Stimulated activated CD4-positive, alpha-beta T cell treated with anti-CD3 and anti-CD28 coated beads, Interleukin-2, amount 100 ng/mL, for 48 hours (primary cell): ENCODE measurements at places on chromosomes 5 and 9.

DNA sequence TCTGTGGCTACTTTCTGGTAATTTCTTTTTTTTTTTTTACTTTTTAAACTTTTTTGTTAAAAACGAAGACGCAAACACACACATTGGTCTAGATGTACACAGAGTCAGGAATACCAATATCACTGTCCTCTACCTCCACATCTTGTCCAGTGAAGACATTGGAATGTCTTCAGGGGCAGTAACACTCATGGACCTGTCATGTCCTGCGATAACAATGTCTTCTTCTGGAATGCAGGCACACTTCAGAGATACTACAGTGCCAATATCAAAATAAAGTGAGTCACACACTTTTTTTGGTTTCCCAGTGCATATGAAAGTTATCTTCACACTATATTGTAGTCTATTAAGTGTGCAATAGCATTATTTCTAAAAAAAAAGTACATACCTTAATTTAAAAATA lies 175.9 kb downstream of the ARRDC3 start:
- no peak for DNase-seq

- DNase-seq = no peak
Measured at GRCh38 chr9:124454791-124455443, 4.7 kb downstream of the ADGRD2 start.

DNA sequence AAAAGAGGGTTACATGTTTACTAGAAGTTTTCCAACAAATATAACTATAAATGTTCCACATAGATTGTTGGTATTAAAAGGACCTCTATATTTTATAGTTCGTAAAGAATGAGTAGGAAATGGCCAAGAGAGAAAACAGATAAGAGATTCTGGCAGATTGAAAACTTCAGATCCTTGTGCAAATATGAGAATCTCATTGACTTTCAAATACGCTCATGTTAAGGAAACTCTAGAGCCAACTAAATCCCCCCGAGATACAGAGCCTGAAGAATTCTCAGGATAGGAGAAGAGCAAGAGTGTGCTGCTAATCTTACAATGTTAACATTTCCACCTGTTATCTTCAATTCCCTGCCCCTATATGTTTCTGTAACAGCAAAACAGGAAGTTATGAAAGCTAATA lies 159.0 kb upstream of the OR13F1 start:
- DNase-seq = no peak

DNA sequence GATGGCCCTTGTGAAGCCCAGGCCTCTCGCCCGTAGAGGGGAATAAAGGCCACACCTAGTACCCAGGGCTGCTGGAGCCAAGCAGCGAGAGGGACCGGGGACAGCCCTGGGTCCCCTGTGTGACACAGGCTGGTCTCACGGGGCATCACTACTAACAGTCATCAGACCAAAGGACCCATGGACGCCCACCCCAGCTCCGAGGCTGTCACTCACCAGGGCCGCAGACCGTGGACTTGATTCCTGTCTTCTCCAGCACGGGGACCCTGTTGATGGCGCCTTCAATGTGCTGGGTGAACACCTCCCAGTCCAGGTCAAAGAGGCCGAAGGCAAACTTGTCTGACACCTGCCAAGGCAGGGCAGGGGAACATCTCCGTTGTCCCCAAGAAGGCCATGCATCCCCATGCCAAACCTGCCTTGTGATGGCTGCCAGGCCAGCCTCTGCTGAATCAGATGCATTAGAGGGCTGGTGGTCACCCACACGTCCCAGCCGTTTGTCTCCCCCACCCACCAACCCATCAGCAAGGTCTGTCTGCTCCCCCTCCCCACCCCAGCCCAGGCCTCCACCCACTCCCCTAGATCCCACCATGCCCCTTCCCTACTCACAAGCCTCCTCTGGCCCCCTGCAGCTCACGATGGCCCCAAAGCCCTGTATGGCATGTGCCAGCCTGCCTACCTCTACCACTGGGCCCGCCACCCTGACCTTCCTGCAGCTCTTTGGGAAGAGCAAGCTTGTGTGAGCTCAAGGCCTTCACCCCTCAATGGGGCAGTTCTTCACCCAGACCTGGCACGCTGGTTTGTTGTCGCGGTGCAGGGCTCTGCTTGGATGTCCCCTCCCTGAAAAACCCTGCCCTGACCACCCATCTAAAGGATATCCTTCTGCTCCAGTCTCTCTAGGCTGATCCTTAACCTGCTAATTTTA lies 20.8 kb downstream of the SARDH start:
- DNase-seq = no peak

DNA sequence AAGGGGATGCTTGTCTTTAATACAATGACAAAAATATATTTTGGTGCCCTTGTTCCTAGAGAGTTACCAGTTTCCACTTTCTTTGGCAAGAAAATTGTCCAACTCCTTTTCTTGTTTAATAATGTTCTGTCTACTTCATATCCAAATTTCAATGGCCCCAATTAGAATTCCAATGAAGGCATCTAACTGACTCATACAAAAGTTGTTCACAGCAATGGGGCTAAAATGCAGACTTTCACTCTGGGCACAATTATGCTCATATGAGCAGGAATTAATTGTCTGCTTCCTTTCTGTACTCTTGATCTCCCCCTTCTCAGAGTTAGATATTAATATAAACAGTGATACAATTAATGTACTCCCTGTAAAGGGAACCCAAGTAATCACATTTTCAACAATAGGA lies 42.1 kb upstream of the ZNF622 start:
- DNase-seq = no peak

- DNase-seq = no peak
Measured at GRCh38 chr5:59238126-59238902, 655.2 kb downstream of the PDE4D start.

GRCh38 chr9:131144201-131144600 lies 18.8 kb downstream of the NUP214 start:
- no peak for DNase-seq

DNA sequence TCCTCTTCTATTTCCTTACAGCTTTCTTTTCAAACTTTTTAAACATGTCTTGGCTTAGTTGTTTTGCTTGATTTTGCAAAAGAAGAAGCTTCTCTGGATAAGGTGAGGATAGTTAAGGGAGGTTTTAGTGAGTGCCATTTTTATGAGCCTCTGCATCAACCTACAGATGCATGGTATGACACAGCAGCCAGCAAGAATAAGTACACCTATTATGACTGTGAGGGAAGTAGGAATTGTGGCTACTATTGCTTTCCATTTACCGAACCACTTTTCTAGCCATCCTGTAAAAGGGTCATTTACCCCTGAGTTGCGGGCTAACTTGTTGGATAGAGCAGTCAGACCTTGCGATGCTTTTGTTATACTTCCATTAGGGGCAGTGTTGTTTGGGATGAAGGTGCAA lies 7.0 kb upstream of the TUT7 start:
- no peak for DNase-seq

DNA sequence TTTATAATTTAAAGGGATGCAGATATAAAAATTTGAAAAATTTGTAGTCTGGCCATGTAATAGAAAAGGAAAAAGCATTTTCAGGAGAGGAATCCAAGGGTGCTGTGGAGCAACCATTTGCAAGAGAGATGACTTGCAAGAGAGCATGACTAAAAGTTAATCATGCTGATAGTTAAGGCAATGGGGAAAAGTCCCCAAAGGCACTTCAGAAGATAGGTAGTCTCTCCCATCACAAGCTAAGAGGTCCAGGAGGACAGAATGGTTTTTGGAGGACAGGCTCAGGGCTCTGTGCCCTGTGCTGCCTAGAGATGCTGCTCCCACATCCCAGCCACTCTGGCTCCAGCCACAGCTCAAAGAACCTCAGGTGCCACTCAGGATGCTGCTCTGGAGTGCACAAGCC lies 38.8 kb downstream of the DNAJB5 start:
- DNase-seq = no peak

DNA sequence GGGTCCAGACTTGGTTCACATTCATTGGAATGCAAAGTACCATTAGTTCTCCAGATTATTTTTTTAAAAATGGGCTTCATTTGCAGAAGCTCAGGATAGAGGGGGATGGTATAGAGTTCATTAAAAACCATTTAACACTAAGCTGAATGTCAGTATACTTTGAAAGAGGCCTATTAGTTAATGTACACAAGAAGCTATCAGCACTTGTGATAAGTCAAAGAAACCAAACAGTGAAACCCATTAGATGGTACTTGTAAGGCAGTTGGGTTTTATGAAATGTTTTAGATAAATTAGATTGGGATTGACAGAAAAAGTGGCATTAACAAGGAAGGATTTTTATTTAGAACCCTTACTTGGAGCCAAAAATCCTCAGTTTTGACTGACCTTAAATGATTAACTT lies 229.2 kb upstream of the MPDZ start:
- DNase-seq = no peak

GRCh38 chr9:107999011-107999410 lies 509.4 kb upstream of the KLF4 start:
- no peak for DNase-seq

- DNase-seq = no peak
Measured at GRCh38 chr5:167489202-167489601, 802.2 kb upstream of the WWC1 start.

GRCh38 chr5:82165740-82166530 lies 112.2 kb downstream of the RPS23 start:
- DNase-seq = peak; percentile 1

DNA sequence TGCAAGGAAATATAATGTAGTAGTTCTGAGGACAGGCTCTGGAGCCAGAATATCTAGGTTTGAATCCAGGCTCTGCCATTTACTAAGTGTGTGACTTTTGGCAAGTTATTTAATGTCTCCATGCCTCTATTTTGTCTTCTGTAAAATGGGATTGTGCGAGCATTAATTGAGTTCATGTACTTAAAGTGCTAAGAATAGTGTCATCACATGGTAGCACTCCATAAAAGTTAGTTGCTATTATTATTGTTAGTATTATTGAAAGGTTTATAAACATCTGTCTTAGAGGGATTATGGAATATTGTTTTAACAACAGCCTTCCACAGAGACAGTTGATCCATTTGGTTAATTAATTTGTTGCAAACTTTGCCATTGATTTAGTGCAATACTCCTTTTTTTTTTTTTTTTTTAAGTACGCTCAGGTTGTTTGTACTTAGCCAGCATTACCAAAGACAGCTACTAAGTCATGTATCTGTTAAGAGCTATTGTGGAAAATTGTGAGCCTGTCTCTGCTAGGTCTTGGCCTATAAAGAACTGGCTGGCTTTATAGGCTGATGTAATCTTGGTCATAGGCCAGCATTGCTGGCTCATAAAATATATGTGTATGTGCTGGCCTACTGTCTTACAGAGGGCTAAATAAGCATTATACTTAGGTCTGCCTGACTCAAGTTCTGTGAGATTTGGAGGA lies 174.7 kb downstream of the WDR70 start:
- DNase-seq = no peak

- no peak for DNase-seq
Measured at GRCh38 chr5:18745988-18746615, 1111.8 kb downstream of the TAF11L14 start.

- no peak for DNase-seq
Measured at GRCh38 chr5:149838881-149839739, 105.5 kb downstream of the PDE6A start.

DNA sequence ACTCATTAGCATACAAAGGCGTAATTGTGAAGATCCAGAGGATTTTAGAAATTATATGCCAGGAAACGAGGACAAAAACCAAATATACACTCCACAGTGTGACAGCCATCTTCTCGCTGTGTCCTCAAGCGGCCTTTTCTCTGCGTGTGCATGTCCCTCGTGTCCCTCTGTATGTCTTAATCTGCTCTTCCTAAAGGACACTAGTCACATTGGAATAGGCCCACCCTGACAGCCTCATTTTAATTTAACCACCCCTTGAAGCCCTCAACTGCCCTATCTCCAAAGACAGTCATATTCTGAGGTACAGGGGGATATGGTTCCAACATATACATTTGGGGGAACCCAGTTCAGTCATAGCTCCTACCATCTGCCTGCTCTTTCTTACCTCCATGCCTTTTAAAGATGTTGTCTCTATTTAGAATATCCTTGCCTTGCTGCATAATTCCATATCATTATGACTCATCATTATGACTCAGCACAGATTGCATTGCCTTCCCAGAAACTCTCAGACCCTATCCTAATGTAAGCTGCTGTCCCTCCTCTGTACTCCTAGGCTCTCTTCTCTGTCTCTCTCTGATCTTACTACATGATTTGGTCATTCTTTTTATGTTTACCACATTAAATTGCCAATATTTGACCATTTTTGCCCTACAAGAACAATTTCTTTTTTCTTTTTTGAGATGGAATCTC lies 210.9 kb downstream of the AOPEP start:
- no peak for DNase-seq

DNA sequence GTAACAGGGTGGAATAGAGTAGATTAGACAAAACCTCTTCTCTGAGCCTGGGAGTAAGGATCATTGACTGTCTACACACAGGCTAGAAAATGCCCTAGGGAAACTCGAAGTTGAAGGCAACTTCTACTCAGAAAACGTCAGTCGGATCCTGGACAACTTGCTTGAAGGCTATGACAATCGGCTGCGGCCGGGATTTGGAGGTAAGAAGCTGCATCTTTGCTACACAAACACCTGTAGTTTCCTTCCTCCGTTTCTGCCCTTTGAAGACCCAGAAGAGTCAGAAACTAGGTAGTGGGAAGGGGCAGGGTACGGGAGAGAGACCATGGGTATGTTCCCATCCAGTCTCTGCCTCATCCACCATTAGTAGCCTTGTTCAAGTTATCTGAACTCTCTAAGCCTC lies 628 bp downstream of the GABRA6 start:
- no peak for DNase-seq

- DNase-seq = no peak
Measured at GRCh38 chr9:132717326-132717945, 47.2 kb downstream of the GTF3C4 start.

DNA sequence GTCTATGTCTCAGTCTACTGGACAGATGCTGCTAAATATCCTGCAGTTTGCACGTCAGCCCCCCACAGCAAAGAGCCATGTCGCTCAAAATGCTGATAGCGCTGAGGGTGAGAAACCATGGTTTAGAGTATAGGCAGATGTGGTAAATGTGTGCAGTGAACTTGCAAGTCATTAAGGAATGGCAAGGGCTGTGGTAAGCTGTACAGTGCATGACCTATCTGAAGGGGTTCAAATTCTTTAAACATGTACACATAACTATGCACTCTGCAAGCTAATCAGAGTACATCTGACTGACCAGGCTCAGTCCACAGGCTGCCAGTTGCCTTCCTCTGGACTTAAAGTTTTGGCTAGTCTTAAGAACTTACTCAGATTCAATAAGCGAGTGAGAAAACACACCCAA lies 170.7 kb downstream of the CFAP90 start:
- DNase-seq = no peak

GRCh38 chr9:21357479-21358460 lies 7.1 kb upstream of the IFNA6 start:
- DNase-seq = peak; percentile 2

DNA sequence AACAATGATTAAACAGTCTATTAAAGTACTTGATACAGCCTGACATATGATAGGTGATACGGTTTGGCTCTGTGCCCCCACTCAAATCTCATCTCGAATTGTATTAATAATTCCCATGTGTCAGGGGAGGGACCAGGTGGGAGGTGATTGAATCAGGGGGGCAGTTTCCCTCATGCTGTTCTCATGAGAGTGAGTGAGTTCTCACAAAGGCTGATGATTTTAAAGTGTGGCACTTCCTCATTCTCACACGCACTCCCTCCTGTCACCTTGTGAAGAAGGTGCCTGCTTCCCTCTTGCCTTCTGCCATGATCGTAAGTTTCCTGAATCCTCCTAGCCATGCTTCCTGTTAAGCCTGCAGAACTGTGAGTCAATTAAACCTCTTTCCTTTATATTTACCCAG lies 40.1 kb upstream of the TARS1 start:
- no peak for DNase-seq

GRCh38 chr5:138961221-138961620 lies 86.1 kb upstream of the LRRTM2 start:
- no peak for DNase-seq
